Lower lobe of right lung (tissue), 2 donors: ENCODE measurements at places on chromosomes 4 and X. TPM values are rescaled to one million over a fixed set of nuclear protein-coding genes. Genes with fewer than 3 reads are reported as not detected.

DNA sequence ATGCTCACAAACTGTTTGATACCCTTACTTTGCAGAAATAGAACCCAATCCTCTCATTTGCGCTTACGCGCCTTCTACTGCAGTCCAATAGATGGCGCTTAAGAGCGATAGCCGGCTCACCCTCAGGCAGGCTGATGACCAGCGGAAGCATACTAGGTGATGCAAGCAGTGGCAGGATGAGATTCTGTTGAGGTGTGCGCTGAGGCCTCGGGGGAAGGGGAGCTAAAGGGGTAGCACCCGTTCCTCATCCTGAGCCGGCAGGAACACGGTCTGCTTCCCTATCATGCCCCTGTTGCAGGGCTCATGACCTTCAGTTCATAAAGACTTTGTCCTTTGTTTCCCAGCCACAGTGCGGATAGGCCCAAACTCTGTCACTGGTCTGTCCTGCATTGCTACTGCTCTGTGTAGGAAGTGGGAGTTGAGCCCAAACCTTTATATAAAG lies 628.9 kb downstream of the TLL1 start:
- no peak overlapping the region for H3K4me3 ChIP-seq
- no peaks in the 10 kb centered on the region for H3K27me3 ChIP-seq
- no peaks in the 10 kb centered on the region for H3K36me3 ChIP-seq
- no peak for DNase-seq
- no peaks in the 10 kb centered on the region for H3K4me1 ChIP-seq
- H3K27ac ChIP-seq = no peak overlapping the region

CRLF2 gene
- 1.3 TPM for total RNA-seq

- H3K36me3 ChIP-seq = peaks cover 29% of the 10 kb centered on the region
- H3K4me3 ChIP-seq = peak overlapping the region; percentile 73
- H3K4me1 ChIP-seq = peaks cover 47% of the 10 kb centered on the region
- DNase-seq = no peak
- peak overlapping the region; percentile 99 for H3K27ac ChIP-seq
These were observed 61.9 kb downstream of the TSC22D3 start for GRCh38 chrX:107713543-107714205.

DNA sequence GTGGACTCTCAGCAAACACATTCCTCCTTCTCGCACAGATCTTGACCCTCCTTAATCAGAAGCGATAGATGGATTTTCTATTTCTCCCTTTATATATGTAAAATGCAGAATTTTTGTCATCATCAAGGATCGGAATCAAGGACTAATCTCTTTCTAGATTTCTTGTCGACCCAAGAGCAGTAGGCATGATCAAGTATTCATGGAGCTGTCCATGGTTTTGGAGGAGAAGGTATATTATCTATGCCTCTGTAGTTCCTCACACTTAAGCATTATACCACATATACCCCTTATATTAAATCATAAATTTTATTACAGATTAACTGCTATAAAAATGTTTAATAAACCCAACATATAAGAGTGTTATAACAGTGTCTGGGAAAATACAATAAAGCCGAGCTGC lies 886.8 kb downstream of the NLGN4X start:
- no peaks in the 10 kb centered on the region for H3K27me3 ChIP-seq
- H3K36me3 ChIP-seq = no peaks in the 10 kb centered on the region
- DNase-seq = no peak
- no peaks in the 10 kb centered on the region for H3K4me1 ChIP-seq
- H3K4me3 ChIP-seq = no peak overlapping the region
- H3K27ac ChIP-seq = no peak overlapping the region

HSFX3 gene
- total RNA-seq = not detected

PABPC1L2A gene
- total RNA-seq = not detected

- no peak for DNase-seq
- no peaks in the 10 kb centered on the region for H3K27me3 ChIP-seq
- H3K36me3 ChIP-seq = no peaks in the 10 kb centered on the region
- H3K27ac ChIP-seq = no peak overlapping the region
- no peak overlapping the region for H3K4me3 ChIP-seq
These were observed 118.7 kb downstream of the EFHC2 start for GRCh38 chrX:44224760-44225159.

NOX1 gene
- not detected for total RNA-seq

DNA sequence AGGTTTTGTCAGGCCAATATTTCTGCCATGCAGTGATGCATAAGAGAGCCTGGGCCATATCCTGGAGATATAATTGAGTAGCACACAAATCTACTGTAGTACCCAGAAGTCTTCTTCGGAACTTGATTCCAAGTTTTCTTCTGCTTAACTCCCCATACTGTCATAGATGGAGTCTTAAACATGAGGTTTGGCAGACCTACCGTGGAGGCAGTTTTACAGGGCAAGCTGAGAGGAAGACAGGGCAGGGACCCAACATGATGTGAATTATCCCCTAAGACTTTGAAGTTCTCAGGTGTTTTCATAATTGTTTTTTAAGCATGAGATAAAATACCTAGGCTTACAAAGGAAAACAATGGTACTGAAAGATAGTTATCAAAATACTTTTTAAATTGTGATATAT lies 18.2 kb downstream of the NHSL2 start:
- no peak for DNase-seq
- no peak overlapping the region for H3K27ac ChIP-seq
- H3K27me3 ChIP-seq = no peaks in the 10 kb centered on the region
- no peaks in the 10 kb centered on the region for H3K4me1 ChIP-seq

DNA sequence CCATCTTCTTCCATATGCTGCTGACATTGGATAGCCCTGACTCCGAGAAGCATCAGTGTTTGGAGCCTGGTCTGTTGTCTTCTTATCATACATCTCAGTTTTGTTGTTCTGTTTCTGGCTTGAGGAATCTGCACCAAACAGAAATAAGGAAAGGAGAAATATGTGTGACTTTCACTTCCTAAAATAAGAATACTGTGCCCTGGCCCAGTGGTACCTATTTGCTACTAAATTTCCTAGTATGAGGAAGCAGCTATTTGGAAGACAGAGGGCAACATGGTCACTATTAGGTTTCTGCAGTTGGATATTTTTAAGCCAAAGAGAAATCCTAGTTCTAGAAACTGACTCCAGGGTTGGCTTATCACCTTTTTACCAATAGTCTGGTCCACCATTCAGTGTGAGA lies 16.8 kb downstream of the CT47C1 start:
- H3K36me3 ChIP-seq = no peaks in the 10 kb centered on the region
- no peaks in the 10 kb centered on the region for H3K27me3 ChIP-seq
- no peak overlapping the region for H3K27ac ChIP-seq
- DNase-seq = no peak

CLDN22 gene
- total RNA-seq = not detected
